ENCODE measurements at places on chromosomes 5 and 9. TPM values are rescaled to one million over a fixed set of nuclear protein-coding genes. Genes with fewer than 3 reads are reported as not detected.

- H3K36me3 ChIP-seq: peaks cover 2% of the 10 kb centered on the region
- no peak for DNase-seq
- H3K27me3 ChIP-seq: no peaks in the 10 kb centered on the region
These were observed 11.9 kb downstream of the ERBIN start for GRCh38 chr5:65938256-65938655.

PIP5K1B gene
- total RNA-seq: not detected

DNA sequence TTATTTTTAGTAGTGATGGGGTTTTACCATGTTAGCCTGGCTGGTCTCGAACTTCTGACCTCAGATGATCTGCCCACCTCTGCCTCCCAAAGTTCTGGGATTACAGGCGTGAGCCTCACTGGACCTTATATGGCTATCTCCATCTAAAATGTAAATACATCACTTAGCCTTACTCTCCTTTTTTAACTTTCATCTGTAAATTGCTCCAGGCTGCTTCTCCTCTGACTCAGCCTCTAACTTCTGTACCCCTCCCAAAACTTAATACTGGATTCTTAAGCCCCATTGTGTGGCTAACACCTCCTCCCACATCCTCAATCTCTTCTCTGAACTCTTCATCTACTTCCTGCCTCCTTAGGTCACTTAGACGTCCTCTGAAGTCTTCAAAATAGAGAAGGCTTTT is 4.0 kb downstream of the SNX30 start:
- peak overlapping the region; percentile 94 for H3K27ac ChIP-seq
- peaks cover 70% of the 10 kb centered on the region for H3K4me1 ChIP-seq
- H3K4me3 ChIP-seq: no peak overlapping the region
- DNase-seq: no peak

- no peaks in the 10 kb centered on the region for H3K36me3 ChIP-seq
- H3K27me3 ChIP-seq: no peaks in the 10 kb centered on the region
- peak overlapping the region; percentile 7 for H3K4me3 ChIP-seq
- DNase-seq: no peak
- peak overlapping the region; percentile 80 for H3K27ac ChIP-seq
- H3K4me1 ChIP-seq: peaks cover 21% of the 10 kb centered on the region
These were observed 297.6 kb downstream of the MAN2A1 start for GRCh38 chr5:109987355-109987754.

DNA sequence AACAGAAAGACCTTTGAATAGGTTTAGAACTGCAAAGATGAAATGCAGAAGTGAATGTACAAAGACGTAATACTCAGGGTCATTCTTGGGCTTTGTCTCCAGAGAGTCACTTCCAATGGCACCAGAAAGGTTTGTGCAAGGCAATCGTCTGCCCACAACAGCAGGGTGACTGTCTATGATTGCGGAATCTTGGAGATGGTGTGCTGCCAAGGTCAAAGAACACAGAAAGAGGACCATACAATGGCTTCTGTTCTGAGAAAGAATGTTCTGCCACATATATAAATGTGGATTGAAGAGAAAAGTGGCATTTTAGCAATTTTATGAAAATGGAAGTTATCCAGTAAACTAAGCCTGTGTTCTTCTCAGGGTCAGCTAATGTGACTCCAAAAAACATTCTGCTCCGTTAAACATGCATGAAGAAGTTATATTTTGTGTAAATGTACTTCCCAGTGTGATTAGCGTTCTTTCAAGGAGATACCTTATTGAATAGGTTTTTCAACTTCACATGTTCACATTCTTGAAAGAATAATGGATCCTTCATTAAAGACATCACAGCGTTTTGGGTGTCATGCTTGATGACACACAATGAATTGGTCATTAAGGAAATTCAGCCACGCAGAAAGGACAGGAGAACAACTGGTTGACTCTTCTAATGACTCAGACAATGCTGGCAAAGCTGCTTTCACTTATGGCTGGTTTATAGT is 73.4 kb upstream of the CDH6 start:
- H3K27ac ChIP-seq: no peak overlapping the region
- H3K36me3 ChIP-seq: no peaks in the 10 kb centered on the region
- peaks cover 45% of the 10 kb centered on the region for H3K4me1 ChIP-seq
- no peak overlapping the region for H3K4me3 ChIP-seq

ANKRD34B gene
- not detected for total RNA-seq

DNA sequence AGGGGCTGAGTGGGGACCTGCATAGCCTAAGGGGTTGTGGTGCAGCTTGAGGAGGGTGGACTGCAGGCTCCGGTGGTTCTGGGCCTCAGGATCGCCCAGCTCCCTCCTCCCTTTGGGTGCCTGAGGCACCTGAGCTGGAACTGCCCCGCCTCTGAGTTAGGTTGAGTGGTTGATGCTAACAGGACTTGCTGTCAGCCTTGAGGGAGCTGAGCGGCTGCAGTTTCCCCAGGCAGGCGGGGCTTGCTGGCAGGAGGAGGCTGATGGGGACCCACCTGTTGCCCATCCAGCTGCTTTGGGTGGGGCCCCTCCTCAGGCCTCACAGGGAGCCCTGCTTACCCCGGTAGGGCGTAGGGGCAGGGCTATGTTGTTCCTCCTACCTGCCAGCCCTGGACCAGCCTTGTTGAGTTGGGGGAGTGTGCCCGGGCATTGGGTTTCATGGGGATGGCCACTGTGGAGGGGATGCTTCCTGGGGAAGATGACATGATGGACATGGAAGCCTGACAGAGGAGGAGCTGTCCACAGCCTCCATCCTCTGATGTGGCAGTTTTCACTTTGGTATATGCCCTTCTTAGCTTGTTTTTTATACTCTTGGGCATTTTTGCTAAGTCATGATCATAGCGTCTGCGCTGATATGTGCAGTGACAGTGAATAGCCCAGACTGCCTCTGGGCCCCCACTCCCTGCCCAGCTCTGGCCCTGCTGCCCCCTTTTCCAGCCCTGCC is 14.3 kb downstream of the WNK2 start:
- peaks cover 17% of the 10 kb centered on the region for H3K27me3 ChIP-seq
- peaks cover 2% of the 10 kb centered on the region for H3K36me3 ChIP-seq
- peak; percentile 71 for DNase-seq
- no peak overlapping the region for H3K27ac ChIP-seq
- peaks cover 14% of the 10 kb centered on the region for H3K4me1 ChIP-seq

HCN1 gene
- total RNA-seq: not detected

DNA sequence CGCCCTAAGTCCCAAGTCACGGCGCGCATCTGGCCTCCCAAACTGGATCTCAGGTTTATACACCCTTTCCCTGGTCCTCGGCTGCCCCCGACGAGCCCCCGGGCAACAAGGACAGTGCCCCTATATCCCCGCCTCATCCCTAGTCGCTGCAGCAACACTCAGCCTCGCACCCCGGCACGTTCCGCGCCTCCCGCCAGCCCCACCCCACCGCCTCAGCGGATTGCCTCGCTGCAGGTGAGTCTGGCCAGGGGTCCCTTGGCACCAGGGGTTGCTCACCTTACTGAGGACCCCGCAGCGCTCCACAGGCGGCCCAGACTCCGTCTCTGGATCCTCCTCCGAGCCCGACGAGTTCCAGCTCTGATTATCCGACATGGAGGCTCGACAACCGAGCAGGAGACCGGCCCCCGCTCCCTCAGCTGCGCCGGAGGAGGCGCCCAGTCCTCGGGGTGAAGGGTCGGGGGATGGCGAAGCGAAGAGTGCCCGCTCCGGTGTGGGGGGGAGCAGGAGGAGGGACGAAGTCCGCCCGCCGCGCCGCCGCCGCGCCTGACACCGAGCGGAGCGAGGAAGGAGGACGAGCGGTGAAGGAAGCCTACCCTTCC is 494 bp downstream of the CERT1 start:
- H3K27me3 ChIP-seq: no peaks in the 10 kb centered on the region
- DNase-seq: peak; percentile 87
- peaks cover 44% of the 10 kb centered on the region for H3K4me1 ChIP-seq
- peak overlapping the region; percentile 99 for H3K4me3 ChIP-seq
- H3K36me3 ChIP-seq: no peaks in the 10 kb centered on the region

- H3K36me3 ChIP-seq: peaks cover 27% of the 10 kb centered on the region
- no peaks in the 10 kb centered on the region for H3K4me1 ChIP-seq
- no peaks in the 10 kb centered on the region for H3K27me3 ChIP-seq
These were observed 13.9 kb downstream of the GTF3C5 start for GRCh38 chr9:133044661-133045060.

BHMT2 gene
- not detected for total RNA-seq

- peaks cover 14% of the 10 kb centered on the region for H3K36me3 ChIP-seq
- H3K27ac ChIP-seq: peak within 1 kb of the TSS; percentile 98
- H3K4me3 ChIP-seq: peak within 1 kb of the TSS; percentile 85
- H3K4me1 ChIP-seq: peaks cover 34% of the 10 kb centered on the region
These were observed at the start of gene GPX8 for GRCh38 chr5:55159763-55160492. Gene GPX8, plus strand, starts transcription at chr5:55160171. Its CDS starts 22 bp downstream, at chr5:55160193.

NFIB gene
- total RNA-seq: 63.1 TPM

Data from chondrocyte (in vitro differentiated cells).